ENCODE measurements at places on chromosomes 12 and 14.

DNA sequence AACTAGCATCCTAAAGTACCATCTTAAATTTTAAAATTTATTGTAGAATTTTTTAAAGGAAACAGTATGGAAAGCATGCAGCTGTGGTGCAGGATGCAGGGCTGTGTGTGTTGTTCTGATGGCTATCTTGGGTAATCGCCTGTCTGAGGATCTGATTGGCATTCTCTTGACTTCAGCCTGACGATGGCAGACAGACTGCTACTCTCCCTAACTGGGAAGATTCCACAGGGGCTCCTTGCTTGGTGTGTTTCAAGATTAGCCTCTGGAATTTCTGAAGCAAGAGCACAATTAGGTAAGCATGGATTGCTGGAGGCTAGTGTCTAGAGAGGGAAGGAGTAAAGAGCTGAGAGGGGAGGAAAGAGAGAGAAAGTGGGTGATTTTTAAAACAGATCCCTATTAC, 696.8 kb upstream of the LRFN5 start:
- DNase-seq = no peak

GRCh38 chr14:36931791-36932190, 240.6 kb downstream of the SLC25A21 start:
- no peak for DNase-seq

GRCh38 chr12:13085968-13086686, 17.3 kb downstream of the GSG1 start:
- DNase-seq = no peak

GRCh38 chr14:75343911-75344310, 65.3 kb downstream of the FOS start:
- no peak for DNase-seq

GRCh38 chr14:29937116-29937515, 9.5 kb upstream of the PRKD1 start:
- DNase-seq = no peak

DNA sequence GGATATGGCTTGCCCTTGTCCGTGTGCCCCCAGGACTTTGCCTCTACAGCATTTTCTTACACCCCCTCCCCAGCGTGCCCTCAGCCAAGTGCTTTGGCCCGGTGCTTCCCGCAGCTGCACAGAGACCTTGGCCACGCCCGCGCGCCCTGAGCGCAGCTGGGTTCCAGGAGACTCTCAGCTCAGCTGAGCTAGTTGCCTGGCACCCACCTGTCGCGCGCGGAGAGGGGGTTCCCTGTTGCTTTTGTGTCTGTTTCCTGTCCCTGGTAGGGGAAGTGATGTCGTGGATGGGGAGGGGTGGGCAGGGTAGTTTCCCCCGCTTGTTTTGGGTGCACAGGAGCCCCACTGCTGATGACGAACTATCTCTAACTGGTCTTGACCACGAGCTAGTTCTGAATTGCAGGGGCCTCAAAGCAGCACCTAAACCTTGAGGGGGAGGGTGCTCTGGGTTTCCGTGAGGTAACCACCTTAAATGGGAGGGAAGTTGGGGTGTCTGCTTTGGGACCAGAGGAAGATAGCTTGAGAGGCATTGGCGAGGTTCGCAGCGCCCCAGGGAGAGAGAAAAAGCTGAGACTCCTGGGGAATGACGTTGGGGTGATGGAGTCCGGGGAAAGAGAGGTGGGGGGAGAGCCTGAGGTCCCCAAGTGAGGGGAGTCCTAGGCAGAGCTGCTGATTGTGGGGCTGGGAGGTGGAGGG, 1.5 kb downstream of the DIO3 start:
- DNase-seq = no peak

- DNase-seq = no peak
These were observed 190.7 kb downstream of the MON2 start for GRCh38 chr12:62657363-62657632.

- no peak for DNase-seq
These were observed 9.0 kb downstream of the TUBA1C start for GRCh38 chr12:49273726-49274395.

DNA sequence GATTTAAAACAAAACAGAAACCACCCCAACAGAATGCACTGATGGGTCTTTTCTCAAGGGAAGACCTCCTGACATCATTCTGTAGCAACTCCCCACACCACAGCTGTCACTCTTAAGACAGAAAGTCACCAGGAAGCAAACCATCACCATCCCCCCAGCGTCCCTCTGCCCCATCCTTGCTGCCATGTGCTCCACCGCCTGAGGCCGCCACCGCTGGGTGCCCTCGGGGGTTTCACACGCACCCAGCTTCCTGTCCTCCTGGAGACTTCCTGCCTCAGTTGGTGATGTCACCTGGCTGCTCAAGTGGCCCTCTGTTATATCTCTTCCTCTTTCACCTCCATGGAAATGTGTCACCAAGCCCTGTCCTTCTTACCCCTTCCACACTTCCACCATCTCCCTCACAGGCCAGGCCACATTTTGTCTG, 71.4 kb upstream of the GPR68 start:
- no peak for DNase-seq

DNA sequence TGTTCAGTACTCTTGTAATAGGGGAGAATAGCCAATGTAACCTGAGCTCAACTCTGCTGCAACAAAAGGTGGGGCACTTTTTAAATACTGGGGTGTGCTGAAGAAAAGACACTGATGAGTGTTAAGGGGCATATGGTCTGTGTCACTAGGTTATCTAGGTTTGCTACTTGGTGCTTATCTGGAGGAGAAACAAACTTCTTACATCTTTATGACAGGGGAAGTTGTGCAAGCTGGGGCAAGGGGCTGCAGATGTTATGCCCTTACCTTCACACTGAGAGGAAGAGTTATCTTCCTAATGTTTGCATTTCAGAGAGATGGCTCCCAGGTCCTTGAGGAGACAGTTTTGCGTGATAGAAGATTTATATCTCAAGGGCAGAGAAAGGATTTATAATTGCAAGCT, 90.9 kb upstream of the PKP2 start:
- DNase-seq = no peak

- no peak for DNase-seq
These were observed 156.8 kb upstream of the PDE3A start for GRCh38 chr12:20211541-20211940.

DNA sequence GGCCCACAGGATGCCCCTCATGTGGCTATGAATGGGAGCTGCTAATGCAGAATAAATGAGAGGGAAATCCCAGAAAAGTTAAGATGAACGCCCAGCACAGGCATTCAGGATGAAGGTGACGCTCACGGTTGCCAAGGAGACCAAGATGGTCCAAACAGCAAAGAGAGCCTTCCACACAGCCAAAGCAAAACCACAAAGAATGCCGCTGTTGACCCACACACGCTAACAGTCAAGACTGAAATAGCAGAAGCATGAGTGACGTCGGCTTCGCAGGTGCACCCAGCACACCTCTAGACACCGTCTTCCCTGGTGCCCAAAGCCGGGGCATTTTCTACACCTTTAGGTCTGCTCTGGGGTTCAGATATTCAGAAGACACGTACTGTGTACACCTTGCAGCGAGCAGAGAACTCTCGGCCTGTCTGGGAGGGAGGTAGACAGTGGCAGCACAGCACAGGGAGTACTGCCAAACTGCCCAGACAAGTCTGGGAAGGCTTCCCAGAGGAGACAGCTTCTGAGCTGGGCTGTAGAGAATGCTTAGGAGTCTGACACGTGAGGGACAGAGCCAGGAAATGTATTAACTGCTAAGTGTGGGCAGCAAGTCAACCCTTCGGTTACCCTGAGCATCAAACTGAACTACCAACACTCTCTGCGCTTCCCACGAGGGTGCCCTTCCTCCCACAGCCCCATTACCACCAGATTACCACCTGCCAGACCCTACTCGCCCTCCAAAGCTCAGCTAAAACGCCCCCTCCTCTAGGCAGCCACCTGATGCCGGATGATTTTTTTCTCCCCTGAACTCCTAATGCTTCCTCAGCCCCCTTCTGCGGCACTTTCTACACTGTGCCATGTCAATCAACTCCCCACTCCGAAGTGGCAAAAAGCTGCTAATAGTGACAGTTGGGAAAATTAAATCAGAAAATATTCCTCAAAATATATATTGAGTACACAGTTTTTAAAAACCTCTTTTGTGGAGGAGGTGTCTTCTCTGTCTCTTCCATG, 50.1 kb downstream of the CCDC88C start:
- no peak for DNase-seq

Data from AG09319 (cell line).